NCI-H1694 treated with DMSO at 0.1 percent for 48 hours (cell line): ENCODE measurements at places on chromosomes 1 and 21.
A peak's percentile ranks its signal among the peaks of the same experiment; 100 is the strongest.

DNA sequence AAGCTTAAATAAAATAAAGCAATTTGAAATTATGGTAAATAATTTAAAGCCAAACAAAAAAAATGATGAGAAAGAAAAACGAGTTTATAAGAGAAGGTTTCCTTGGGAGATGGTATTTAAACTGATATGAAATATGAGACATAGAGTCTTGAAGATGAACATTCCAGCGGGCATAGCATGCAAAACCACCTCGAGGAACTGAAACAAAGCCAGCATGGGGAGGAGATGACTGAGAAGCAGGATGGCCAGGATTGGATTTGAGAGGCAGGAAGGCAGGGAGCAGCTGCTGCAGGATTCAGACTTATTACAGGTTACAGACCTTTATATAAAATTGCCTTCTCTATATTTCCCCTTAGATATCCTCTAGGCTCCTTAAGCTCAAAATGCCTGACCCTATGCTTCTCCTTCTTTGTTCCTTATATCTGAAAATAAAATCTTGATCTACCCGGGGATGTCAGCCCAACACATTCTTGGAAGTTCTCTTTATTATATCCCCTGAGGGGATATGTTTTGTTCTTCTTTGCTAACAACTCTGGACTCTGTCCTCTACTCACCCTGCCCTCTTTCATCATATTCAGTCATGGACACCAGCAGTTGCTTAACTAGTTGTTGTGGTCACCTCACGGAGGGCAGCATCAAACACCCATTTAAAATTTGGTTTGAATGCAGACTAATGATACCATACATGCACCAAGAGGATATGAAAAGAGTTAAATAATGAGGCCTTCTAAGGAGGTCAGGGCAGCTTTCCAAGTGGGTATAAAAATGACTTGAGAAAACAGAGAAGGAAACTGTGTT lies 719.1 kb upstream of the B3GALT2 start:
- no peak for DNase-seq

DNA sequence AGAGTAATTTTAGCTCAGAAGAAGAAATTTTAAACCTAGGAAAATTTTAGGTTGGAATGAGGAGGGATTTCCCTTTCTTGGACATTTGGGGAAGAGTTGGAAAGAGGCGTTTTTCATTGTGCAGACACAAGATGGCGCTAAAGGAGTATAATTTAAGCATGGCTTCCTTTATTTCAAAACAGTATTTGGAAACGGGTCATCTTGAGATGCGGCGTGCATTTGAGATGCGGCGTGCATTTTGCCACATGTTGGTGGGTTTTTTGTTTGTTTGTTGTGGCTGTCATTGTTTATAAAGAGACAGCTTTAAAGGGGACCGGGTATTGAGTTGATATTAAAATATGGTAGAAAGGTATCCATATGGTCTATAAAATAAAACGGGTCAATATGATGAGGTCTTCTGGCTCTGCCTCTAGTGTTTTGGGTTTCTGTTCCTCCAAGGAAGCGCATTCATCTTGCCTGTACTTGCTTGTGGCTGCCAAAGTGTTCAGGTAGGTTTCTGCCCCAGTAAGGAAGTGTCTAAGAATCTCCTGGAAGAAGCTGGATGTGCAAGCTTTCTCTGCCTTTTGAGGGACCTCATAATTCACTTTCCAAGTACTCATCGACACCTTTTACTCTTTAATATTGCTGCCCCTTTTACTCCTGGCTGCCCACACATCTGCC lies 210.3 kb downstream of the SLC35F3 start:
- DNase-seq, result peak; percentile 67

DNA sequence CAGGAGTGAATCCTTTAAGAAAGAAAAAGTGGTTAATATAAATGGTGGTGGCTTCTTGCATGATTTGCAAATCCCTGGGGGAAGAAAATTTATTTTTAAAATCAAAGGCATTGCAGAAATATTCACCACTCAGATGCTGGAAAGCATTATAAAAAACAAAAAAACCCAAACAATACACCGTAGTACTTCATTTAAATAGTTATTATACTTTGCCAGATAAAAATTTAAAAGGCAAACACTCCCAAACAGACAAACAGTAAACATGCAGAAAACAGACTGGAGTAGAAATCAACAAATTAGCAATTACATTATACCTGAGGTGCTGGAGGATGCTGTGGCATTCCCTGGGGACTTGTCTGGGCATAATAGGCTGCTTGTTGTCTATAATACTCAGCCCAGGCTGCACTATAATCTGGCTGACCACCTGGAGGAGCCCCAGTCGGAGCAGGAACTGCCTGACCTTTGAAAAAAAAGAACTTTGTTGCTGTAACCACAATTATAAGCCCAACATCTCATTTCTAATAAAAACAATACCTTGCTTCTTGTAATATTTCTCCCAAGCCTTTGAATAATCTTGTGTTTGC lies 29.9 kb downstream of the FUBP1 start:
- no peak for DNase-seq

GRCh38 chr1:30191154-30191702 lies 532.2 kb downstream of the MATN1 start:
- no peak for DNase-seq

DNA sequence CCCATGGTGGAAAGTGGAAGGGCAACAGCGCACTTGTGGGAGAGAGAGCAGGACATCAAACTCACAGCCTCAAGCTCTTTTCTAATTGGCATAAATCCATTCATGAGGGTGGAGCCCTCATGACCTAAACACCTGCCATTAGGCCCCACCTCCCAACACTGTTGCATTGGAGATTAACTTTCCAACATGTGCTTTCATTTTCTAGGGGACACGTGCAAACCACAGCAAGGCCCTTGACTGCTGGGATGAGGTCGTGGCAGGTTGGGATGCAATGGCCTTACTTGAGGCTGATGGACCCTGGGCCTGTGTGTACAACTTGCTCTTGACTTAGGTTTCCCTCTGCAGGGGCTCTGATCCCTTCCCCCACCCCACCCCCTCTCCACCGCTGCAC lies 35.9 kb upstream of the NEK2 start:
- no peak for DNase-seq

DNA sequence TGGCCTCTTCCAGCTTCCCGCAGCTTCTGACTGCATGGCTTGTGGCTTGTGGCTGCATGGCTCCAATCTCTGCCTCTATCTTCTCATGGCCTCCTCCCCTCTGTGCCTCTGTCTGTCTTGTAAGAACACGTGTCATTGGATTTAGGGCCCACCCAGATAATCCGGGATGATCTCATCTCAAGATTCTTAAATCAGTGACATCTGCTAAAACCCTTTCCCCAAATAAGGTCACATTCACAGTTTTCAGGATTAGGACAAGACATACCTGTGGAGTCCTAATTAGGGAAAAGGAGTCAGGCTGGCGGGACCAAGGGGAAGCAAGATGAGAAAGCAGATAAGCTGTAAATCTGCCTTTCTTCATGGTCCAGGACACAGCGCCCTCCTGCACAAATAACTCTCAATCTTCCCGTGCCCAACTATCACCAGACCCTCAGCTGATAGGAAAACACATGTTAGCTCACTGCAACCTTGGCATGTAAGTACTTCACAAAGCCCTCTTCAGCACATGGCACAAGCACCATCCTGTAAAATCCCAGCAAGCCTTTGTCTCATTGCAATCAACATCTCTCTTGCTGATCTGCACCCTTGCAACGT lies 82.2 kb downstream of the SPSB1 start:
- no peak for DNase-seq

GRCh38 chr1:210792250-210793102 lies 341.5 kb downstream of the KCNH1 start:
- no peak for DNase-seq

DNA sequence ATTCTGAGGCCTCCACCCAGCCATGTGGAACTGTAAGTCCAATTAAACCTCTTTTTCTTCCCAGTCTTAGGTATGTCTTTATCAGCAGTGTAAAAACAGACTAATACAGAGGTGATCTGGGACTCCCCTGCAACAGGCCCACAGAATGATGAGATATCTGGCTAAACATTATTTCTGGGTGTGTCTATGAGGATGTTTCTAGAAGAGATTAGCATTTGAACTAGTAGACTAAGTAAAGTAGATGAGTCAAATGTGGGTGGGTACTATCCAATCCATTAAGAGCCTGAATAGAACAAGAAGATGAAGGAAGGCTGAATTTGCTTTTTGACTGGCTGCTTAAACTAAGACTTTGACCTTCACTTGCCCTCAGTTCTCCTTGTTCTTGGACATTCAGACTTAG lies 396.5 kb upstream of the LRRC7 start:
- DNase-seq, result no peak

- DNase-seq, result no peak
Observed at GRCh38 chr1:12085643-12086260, 22.6 kb downstream of the TNFRSF8 start.

DNA sequence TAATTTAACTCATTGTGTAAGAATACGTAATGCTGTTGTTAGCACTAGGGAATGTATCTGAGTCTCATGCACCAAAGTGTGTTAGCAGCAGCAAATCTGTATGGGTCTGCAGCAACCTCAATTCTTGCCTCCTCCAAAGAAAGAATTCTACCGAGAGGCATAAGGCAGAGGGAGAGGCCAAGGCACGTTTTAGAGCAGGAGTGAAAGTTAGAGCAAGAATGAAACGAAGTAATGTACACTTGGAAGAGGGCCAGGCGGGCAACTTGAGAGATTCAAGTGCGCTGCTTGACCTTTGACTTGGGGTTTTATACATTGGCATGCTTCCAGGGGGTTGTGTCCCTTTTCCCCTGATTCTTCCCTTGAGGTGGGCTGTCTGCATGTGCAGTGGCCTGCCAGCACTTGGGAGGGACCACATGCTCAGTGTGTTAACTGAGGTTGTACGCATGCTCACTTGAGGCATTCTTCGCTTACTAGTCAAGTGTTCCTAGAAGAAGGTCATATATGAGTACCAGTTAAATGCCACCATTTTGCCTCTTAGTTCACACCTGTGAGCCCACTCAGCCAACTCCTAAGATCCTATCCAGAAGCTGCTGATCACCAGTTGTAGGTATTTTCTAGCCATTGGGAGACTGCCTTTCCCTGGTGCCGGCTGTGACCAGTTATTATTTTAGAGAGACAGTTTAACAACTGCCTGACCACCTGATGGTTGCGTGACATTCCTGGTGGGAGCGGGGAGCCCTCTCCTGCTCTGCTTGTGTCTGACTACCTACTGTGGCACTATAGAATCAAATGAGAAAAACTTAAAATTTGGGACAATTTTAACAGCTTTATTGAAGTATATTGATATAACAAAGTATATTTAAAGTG lies 2.7 kb upstream of the CNN3 start:
- no peak for DNase-seq

DNA sequence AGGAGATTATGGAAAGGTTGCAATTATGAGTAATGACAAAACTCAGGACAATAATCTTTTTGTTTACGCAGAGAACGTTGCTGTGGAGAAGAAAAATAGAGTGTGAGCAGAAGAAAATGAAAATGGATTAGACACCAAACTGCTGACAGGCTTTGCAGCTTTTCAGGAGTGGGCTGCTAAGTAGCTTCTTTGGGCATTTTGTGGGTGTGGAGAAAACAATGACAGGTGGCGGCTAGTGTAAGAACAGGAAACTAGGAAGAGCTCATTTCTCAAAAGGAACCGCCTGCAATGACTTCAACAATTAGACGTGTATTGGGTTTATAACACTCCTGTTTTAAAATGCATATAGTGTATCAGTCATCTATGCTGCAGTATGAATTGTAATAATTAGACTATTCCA lies 18.3 kb upstream of the PALMD start:
- DNase-seq, result no peak

DNA sequence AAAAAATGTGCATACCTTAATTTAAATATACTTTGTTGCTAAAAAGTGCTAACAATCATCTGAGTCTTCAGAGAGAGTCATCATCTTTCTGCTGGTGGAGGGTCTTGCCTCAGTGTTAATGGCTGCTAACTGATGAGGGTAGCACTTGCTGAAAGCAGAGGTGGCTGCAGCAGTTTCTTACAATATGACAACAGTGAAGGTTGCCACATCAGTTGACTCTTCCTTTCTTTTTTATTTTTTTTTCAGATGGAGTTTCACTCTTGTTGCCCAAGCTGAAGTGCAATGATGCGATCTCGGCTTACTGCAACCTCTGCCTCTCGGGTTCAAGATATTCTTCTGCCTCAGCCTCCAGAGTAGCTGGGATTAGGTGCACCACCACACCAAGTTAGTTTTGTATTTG lies 2.6 kb upstream of the CFAP45 start:
- DNase-seq, result no peak

GRCh38 chr1:21283524-21283923 lies 6.7 kb downstream of the ECE1 start:
- DNase-seq, result no peak

DNA sequence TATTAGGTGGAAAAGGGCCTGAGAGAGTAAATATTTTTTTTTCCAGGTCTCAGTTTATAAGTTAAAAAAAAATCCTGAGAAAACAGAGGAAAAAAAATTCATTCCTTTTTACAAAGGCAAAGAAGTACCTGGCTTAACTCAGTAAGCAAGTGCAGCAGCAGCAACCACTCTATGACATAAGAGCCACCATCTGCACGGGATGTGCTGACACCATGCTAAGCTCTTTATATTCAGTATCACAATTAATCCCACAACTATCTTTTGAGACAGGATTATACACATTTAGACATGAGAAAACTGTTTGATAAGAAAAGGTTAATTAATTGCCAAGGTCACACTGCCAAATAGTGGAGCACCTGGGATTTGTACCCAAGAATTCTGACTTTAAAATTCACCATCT lies 13.4 kb upstream of the DPT start:
- no peak for DNase-seq

DNA sequence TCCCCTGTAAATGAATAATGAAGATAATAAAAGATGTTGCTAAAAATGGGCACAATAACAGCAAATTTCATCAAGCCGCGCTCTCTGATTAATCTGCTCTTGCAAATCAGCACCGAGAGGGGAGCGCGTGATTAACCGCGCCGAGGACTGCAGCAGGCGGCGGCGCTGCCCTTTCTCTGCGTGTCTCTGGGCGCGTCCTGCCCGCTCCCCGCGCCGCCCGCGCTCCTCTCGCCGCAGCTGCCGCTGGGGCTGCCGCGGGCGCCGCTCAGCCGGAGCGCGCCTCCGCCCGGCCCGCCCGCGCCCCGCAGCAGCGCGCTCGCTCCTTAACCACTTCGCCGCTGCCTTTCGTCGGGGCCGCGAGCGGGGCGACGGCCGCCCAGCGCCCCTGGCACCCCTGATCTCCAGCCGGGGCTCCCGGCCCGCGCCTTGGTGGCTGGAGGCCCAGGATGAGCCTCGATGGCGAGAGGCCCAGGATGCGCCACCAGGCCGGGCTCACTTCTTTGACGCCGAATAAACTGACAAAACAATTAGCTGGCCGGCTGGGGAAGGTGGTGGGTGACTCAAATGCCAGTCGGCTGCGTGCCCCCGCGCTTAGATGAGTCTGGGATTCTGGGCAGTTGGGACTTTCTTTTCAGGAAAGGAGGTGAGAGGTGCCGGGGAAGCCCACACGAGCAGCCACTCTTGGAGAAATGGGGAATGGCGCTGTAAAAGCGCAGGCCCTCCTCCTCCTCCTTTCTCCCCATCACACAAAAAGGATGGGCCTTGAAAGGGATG lies 221.4 kb upstream of the PKN2 start:
- no peak for DNase-seq
